Esophagus muscularis mucosa (tissue), 4 donors: ENCODE measurements at places on chromosomes 6 and 20. TPM values are rescaled to one million over a fixed set of nuclear protein-coding genes. Genes with fewer than 3 reads are reported as not detected.

DNA sequence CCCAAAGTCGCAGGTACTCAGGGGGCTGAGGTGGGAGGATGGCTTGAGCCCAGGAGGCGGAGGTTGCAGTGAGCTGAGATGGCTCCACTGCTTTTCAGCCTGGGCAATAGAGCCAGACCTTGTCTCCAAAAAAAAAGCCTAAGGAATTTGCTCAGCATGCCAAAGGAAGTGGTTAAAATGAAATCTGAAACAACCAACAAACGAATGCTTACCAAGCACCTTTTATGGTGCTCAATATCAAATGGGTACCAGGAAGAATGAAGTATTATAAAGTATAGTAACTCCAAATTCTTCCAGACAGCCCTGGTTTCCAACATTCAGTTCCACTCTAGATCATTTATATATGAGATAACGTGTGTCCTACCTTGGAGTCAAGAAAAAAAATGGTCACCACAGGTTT is 14.0 kb downstream of the GMDS start:
- no peak for DNase-seq

GRCh38 chr6:34926655-34927054 is 37.6 kb downstream of the ANKS1A start:
- no peak for DNase-seq

DNA sequence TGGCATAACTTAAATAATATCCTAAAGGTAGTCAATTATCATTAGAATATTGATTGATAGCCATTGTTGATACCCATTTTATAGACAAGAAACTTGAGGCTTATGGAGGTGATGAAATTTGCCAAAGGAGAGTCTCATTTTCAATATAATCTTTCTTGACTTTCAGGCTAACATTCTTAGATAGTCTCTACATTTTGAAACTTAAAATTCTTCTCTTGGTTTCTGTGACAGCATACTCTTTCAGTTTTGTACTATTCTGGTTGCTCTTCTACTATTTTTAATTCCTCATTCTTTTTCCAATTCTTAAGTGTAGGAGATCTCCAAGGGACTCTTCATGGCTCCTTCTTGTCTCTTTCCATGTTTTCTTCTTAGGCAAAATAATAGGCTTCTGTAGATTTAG is 3.7 kb upstream of the SH3BGRL2 start:
- no peak for DNase-seq

The CRIP3 gene
- not detected for total RNA-seq

The DEFB124 gene
- total RNA-seq: not detected

The ULBP3 gene
- total RNA-seq: 0.65 TPM
